Right ventricle myocardium inferior (tissue), 1 donor: ENCODE measurements at places on chromosomes 2 and 18. TPM values are rescaled to one million over a fixed set of nuclear protein-coding genes. Genes with fewer than 3 reads are reported as not detected.

- DNase-seq, result no peak
These were observed 56.8 kb upstream of the ETAA1 start for GRCh38 chr2:67340133-67341011.

GRCh38 chr2:61220768-61221167 is 58.8 kb downstream of the C2orf74 start:
- no peak for DNase-seq

- no peak for DNase-seq
These were observed 17.5 kb upstream of the CERS6 start for GRCh38 chr2:168438553-168438952.

GRCh38 chr2:191252699-191253098 is 7.5 kb downstream of the MYO1B start:
- no peak for DNase-seq

GRCh38 chr18:77833807-77834206 is 584.2 kb downstream of the GALR1 start:
- DNase-seq, result no peak

DNA sequence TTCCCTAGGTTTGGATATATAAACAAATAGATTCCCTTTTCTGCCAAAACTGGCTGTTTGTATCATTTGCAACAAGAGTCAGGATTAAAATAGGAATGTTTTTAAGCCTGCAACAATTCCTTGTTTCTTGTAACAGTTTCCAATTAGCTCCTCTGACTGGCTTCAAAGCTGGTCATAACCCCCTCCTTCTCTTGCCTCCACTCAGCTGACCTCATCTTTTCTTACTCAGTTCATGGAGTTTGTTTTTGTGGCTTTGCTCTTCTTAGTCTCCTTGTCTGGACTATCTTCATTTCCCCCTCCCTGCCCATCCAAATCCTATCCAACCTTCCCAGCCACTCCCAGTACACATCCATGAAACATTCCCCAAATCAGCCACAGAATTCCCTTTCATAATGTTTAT is 14.3 kb upstream of the RAPH1 start:
- DNase-seq, result no peak

DNA sequence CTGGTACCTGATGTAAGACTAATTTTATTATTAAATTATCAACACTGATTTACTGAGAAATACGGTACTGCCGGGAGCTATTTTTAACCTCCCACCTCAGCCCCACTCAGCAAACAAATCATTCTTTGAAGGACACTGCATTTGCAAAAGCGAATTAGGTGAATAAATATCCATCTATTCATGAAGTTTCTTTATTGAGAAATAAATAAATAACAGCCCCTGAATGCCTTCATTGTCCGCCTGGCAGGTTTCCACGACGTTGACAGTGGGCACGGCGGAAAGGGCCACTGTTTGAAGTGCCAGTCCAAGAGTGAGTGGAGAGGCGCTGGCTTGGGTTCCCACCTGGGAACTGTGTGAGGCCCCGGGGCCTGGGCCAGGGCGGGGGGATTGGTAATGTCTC is 15.7 kb downstream of the C1QL2 start:
- no peak for DNase-seq

DNA sequence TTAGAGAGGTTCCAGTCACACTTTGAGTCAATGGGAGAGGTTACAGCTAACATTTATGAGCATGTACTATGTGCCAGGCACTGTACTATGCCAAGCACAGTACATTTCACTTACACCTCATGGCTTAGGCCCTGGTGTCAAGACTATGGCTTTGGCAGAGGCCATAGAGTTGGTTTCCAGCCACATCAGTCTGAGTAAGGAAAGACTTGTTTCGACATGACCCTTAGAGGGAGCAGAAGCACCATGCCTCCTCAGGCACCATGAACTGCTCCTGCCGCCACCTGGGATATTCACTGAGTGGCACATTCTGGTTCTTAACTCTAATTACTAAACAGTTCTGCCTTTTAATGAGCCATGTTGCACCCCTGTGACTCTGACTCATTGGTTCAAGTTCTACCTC is 12.7 kb downstream of the DGUOK start:
- DNase-seq, result no peak

DNA sequence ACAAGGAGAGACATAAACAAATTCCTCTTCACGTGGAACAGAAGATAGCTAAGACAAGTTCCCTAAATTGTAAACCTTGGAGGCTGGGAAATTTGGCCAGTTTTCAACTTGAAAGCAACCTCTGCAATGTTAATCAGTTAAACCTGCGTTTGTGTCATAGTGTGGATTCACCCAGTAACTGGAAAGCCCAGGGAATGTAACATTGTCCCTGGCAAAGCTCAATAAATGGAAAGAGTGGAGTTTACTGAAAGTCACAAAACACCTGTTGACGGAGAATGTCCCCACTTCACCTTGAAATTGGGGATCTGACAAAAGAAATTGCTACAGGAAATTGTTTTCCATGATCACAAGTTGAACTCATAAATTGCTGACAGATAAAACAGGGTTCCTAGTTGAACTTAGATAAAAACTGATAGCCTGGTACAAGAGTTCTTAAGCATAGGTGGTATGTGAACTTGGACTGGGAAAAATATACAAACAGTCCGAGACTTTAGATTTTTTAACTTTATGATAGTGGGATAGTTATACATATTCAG is 15.0 kb upstream of the ME2 start:
- DNase-seq, result no peak

GRCh38 chr2:201018636-201019035 is 52.8 kb downstream of the HYCC2 start:
- DNase-seq, result no peak

DNA sequence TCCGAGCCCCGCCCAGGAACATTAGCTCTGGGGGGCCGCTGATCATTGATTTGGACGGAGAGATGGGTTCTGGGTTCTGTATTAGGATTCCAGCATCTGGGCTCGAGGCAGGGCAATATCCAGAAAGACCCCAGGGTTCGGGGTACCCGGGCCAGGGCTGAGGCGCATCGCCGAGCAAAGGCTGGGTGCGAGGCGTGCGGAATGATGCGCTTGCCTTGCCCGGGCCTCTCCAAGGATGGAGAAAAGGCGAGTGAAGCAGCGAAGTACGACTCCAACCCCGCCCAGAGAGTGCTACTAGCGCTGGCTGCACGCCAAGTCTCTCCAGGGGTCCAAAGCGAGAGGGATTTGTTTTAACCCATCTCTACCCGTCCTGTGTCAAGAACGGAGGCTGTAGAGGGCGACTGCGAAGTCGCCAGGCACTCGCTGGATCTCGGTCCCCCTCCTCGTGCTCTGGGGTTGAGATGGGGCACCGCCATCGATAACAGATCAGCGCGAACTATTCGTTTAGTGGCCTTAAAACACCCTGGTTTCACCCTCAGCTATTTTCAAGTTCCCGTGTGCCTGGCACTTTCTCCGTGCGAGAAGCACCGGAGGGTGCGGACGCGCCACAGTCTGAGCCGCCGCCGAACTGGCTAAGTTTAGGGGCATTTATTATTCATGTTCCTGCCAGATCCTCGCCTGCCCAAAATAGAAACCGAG is 1.9 kb downstream of the ADCYAP1 start:
- DNase-seq, result no peak

- no peak for DNase-seq
These were observed 201.8 kb upstream of the GULP1 start for GRCh38 chr2:188089901-188090300.

GRCh38 chr2:68806511-68807109 is 64.6 kb downstream of the BMP10 start:
- DNase-seq, result no peak

GRCh38 chr2:150063432-150063889 is 424.0 kb downstream of the RND3 start:
- no peak for DNase-seq

GRCh38 chr2:7111626-7112025 is 194.4 kb downstream of the RNF144A start:
- DNase-seq, result no peak

DNA sequence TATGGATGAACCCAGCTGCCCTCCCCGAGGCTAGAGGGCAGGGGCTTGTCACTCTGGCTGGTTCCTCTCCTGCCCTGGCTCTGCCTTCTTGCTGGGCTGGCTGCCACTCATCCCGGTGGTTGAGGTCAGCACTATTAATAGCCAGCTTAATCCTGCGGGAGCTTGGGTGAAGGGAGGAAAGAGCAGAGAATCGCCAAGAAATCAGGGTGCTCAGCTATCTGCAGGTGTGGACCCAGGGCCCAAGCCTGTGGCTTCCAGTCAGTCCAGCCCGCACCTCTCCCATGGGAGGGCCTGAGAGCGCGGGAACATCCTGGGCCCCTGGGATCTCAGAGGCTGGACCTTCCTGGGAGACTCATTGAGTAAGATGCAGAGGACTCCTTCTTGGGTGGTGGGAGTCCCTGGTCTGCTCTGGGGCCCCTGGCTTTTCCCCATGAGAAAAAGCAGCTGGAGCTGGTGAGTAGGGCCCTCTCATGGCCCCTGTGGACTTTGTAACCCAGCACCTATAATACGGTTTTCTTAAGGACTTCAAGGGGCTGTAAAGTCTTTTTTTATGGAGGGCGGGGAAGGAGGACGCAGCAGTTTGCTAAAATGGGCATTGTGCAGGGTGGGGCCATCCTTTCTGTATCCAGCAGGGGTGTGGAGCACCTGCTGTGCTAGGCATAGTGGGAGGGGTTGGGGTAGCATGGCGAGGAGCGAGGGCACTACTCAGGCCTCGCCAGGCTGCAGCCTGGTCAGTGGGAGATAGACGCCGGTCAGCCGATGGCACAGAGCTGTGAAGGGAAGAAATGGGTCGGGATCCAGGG is 27.4 kb upstream of the CNNM3 start:
- DNase-seq, result peak; percentile 65

DNA sequence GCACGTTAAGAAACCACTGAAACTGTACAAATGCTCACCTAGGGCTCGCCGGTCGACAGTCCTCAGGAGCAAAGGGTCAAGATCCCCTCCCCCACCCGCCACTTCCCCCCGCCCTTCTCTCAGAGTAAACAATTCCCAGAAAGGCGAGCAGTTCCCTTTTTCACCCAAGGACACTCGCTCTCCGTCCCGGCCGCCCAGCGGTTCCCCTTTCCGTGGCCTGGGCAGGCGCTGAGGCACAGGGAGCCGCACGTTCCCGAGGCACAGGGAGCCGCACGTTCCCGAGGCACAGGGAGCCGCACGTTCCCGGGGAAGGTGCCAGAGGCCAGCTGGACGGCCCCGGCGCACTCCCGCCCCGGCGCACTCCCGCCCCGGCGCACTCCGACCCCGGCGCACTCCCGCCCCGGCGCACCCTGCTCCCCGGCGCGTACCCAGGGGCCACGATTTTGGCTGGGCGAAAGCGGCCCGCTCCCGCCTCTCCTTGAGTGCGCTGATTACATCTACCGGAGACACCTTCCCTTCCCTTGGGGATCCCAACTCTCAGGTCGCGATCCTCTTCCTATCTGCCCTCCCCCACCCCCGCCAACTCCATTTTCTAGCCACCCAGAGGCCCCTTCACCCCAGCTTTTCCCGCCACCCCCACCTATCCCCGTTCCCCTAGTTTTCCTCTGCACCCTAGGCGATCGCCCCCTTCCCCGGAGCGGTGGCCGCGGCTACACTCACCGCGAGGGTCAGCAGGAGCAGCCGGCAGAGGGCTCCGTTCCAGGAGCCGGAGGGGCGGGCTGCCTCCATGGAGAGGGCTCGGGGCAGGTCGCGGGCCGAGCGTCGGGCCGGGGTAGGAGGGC is 817 bp downstream of the DSC2 start:
- peak; percentile 93 for DNase-seq

- no peak for DNase-seq
These were observed 237.5 kb downstream of the NOL4 start for GRCh38 chr18:33987206-33987605.

DNA sequence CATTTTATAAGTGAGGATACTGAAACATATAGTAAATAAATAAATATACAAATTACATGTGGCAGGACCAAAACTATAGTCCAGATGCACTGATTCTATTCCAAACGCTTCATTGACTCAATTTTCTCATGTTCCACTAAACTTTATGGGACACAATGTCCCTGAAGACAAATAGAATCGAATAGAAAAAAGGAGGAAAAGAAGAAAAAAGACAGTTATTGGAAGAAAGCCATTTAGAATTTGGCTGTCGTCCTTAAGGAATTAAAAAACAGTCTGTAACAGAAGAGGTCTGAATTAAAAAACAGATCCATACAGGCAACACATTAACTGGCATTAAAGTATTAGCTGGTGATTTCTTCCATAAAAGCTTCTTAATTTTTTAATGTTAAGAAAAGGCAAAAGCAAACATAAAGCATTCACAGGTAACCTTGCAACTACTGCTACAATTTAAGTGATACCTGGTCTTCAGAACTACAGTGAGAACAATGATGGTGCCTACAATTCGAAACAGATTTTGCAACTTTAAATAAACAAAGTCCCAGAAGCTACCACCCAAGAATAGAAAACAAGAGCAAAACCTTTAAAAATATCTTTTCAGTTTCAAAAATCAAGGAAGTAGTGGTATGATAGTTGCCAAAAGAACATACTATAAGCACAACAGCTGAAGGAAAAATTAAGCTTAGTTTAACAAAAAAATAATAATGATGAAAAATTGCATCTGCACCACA is 17.4 kb upstream of the CHAC2 start:
- DNase-seq, result no peak

- no peak for DNase-seq
These were observed 10.3 kb upstream of the CTAGE1 start for GRCh38 chr18:22427822-22428549.

DNA sequence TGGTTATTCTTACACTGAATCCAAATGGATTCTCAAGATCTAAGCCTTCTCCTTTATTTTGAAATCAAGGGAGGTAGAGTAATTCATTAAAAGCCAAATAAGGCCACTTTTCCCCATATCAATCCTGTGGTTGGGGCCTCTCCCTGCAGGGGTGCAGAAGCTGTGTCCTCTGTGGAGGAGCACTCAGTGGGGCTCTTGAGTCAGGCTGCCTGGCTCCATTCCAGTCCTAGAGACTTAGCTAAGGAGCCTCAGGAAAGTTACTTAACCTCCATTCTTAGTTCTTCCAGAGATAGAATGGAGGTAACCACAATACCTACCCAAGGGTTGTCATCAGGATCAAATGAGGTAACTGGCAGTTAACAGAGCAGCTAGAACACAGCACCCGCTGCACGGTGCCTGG is 564.3 kb downstream of the CMPK2 start:
- DNase-seq, result no peak

DNA sequence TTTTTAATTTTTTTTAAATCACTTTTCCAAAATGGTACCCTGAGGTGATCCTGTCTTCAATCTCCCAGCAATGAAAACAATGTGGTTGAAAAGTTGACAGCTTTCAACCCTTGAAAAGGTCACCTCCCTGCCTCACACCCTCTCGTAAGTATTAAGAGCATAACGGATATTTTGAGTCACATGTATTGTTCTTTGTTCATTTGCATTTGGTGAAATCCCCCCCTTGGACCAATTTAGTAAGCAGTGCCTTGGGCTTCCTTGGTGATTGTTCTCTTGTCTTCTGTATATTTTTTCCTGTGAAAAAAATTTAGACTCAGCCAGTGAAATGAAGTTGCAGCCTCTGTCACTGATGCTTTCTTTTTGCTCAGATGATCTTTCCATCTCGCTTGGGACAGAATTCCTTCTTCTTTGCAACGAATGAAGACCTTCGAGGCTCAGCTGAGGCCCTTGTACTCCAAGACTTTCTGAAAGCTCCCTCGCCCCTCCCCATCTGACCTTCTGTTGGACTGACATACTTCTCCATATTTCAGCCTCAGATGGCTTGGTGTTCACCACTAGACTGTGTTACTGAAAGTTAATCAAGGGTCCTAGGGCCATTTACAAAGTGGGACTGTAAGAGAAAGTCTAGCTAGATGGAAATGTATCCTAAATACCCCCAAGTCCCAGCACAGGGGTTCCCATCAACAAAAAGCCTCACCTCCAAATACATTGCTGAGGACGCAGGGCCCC is 158.4 kb downstream of the BCL2 start:
- no peak for DNase-seq

Gene KATNAL2
- 2.7 TPM for total RNA-seq

Gene SCN2A
- 0.16 TPM for total RNA-seq

Gene MCEE
- total RNA-seq, result 42.2 TPM

Gene IL36G
- total RNA-seq, result not detected

Gene OSR1
- total RNA-seq, result 6.3 TPM

Gene IL1RL2
- total RNA-seq, result not detected
